ENCODE measurements at places on chromosomes 1 and 21. TPM values are rescaled to one million over a fixed set of nuclear protein-coding genes. Genes with fewer than 3 reads are reported as not detected.

- no peak overlapping the region for H3K4me3 ChIP-seq
- DNase-seq, result no peak
- no peak overlapping the region for H3K27ac ChIP-seq
- no peaks in the 10 kb centered on the region for H3K27me3 ChIP-seq
Observed at GRCh38 chr1:163523375-163524029, 201.7 kb downstream of the NUF2 start.

DNA sequence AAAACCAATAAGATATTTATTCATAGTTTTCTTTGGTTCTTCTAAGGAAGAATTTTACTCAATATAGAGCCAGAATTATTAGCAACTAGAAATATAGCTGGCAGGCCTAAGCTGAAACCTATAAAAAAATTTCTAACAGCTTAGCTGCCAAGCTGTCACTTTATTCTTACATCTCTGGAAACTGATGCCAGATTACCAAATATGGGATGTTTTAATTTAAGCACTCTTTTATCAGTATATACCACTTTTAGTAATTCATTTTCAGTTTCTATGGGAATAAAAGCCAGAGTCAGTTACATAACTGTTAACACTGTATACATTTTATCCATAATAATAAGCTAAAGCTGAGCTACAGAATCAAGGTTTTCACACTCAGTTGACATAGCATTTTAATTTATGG, 68.7 kb upstream of the MPC2 start:
- no peaks in the 10 kb centered on the region for H3K4me1 ChIP-seq
- no peaks in the 10 kb centered on the region for H3K27me3 ChIP-seq
- no peak for DNase-seq
- no peaks in the 10 kb centered on the region for H3K36me3 ChIP-seq
- H3K4me3 ChIP-seq, result no peak overlapping the region
- no peak overlapping the region for H3K27ac ChIP-seq

GRCh38 chr1:245742896-245743295, 588.1 kb downstream of the KIF26B start:
- H3K4me1 ChIP-seq, result no peaks in the 10 kb centered on the region
- no peaks in the 10 kb centered on the region for H3K36me3 ChIP-seq
- no peaks in the 10 kb centered on the region for H3K27me3 ChIP-seq
- H3K4me3 ChIP-seq, result no peak overlapping the region

DNA sequence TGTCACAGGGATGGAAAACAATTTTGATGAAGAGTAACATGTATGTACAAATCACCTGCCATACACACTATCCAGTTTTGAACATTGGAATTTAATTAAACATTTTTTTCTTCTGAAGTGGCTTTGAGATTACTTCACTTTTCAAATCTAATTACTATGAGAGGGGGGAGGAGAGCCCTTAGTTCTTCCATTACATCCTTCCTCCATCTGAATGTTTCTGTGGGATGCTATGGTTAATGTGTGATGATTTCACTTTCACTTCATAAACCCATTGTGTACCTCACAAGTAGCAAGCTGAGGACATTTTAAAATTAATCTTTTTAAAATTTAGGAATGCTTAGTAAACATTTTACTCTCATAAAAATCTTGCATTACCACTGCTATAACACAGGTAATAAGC, 156.9 kb downstream of the RUNX1 start:
- no peaks in the 10 kb centered on the region for H3K36me3 ChIP-seq
- peak; percentile 22 for DNase-seq
- H3K27me3 ChIP-seq, result no peaks in the 10 kb centered on the region
- no peak overlapping the region for H3K4me3 ChIP-seq
- H3K4me1 ChIP-seq, result peaks cover 59% of the 10 kb centered on the region
- H3K27ac ChIP-seq, result peak overlapping the region; percentile 2

DNA sequence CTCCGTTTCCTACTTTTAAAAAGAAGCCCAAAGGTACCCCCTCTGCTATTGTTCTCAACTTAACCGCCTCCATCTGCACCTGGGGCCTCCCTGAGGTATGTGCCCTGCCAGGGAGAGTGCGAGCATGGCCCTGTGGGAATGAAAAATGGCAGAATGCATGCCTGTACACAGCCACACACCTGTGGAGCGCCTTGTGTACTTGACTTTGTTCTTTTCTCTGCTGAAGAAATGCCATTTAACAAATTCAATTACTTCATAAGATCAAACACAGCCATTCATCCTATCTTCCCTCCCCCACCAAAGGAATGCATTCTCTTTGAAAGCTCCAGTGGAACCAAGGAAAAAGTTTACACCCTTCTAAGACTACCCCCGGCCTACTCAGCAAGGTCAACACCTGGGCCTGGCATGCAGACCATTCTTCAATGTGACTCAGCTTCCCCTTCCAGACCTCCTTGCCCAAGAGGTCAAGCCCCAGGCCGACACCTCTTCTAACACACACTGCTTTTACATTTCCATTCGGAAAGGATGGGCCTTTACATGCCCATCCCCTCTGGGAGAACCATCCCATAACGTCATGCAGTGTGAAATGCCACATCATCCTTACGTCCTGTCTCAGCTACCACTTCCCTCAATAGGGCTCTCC, 123.7 kb downstream of the SMYD2 start:
- no peaks in the 10 kb centered on the region for H3K4me1 ChIP-seq
- no peaks in the 10 kb centered on the region for H3K36me3 ChIP-seq
- no peak overlapping the region for H3K27ac ChIP-seq
- H3K27me3 ChIP-seq, result no peaks in the 10 kb centered on the region
- H3K4me3 ChIP-seq, result no peak overlapping the region

DNA sequence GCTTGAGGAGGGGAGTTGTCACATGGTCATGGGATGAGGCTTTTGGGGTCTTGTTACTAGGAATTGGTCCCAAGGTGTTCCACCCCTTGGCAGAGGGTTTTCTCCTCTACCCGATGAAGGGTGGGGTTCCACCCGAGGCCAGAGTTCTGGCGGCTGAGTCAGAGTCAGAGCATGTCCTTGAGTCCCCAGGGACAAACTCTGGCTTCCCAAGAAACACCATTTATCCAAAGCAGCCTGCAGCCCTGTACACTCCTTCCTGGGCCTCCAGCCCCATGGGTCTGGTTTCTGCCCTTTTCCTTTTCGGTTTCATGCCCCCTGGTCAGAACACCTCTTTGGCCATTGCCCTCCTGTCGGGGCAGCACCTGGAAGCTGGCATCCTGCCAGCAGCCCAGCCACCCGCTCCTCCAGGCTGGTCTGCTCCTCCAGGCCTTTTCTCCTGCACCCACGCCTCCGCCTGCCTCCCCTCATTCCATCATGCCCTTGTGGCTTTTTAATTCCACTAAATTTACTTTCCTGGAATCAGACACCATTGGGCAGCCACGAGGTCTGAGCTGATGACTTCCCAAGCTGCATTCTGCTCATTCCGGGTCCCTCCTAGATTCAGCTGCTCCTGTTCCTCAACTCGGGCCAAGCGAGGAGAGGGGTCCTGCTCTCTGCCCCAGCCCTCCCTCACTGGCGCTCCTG, 301.7 kb upstream of the VAMP3 start:
- H3K4me3 ChIP-seq, result no peak overlapping the region
- no peak overlapping the region for H3K27ac ChIP-seq
- H3K36me3 ChIP-seq, result no peaks in the 10 kb centered on the region
- no peaks in the 10 kb centered on the region for H3K27me3 ChIP-seq
- DNase-seq, result no peak
- no peaks in the 10 kb centered on the region for H3K4me1 ChIP-seq

- DNase-seq, result no peak
- peaks cover 4% of the 10 kb centered on the region for H3K4me1 ChIP-seq
- no peak overlapping the region for H3K27ac ChIP-seq
- H3K27me3 ChIP-seq, result no peaks in the 10 kb centered on the region
Observed at GRCh38 chr21:32962268-32962667, 63.5 kb upstream of the OLIG2 start.

GRCh38 chr1:236144446-236145150, 2.3 kb downstream of the GPR137B start:
- DNase-seq, result no peak
- peaks cover 18% of the 10 kb centered on the region for H3K4me1 ChIP-seq
- H3K4me3 ChIP-seq, result no peak overlapping the region
- H3K27ac ChIP-seq, result no peak overlapping the region
- H3K36me3 ChIP-seq, result no peaks in the 10 kb centered on the region

DNA sequence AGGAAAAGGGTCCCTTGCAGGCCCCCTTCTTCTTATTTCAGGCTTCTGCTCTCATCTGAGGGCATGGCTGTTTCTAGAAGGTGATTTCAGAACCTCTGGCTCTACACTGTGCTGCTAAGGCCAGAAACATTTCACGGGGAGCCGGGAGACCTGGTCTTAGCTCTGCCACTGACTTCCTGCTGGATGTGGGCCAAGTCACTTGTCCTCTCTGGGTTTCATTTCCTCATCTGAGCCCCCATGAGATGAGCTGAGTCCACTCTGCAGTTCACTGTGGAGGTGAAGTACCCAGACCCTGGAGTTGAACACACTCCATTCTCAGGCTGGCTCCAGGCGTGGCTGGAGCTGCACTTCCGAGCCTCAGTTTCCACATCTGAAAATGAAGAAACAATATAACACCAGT, 2.1 kb downstream of the PADI1 start:
- H3K27ac ChIP-seq, result no peak overlapping the region
- H3K4me3 ChIP-seq, result no peak overlapping the region
- peaks cover 4% of the 10 kb centered on the region for H3K27me3 ChIP-seq
- H3K4me1 ChIP-seq, result peaks cover 23% of the 10 kb centered on the region

DNA sequence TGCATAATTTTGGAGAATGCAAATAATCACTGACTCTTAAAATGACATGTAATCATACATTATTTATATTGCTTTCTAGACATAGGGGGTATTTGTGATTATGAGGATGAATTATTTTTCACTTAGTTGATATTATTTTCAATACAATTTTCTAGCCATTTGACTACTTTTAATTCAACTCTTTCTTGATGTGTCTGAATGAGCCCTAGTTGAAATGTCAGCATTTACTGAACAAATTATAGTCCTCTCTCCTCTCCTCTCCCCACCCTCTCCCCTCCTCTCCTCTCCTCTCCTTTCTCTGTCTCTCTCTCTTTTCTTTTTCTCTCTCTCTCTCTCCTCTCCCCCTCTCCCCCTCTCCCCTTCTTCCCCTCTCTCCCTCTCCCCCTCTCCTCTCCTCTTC, 194.6 kb downstream of the GPR52 start:
- no peak for DNase-seq
- H3K27ac ChIP-seq, result no peak overlapping the region
- no peaks in the 10 kb centered on the region for H3K27me3 ChIP-seq
- H3K4me1 ChIP-seq, result no peaks in the 10 kb centered on the region
- H3K4me3 ChIP-seq, result no peak overlapping the region
- no peaks in the 10 kb centered on the region for H3K36me3 ChIP-seq

- no peak for DNase-seq
- no peak overlapping the region for H3K27ac ChIP-seq
- peaks cover 32% of the 10 kb centered on the region for H3K4me1 ChIP-seq
- no peaks in the 10 kb centered on the region for H3K36me3 ChIP-seq
- H3K4me3 ChIP-seq, result no peak overlapping the region
Observed at GRCh38 chr21:44880405-44881197, 7.1 kb upstream of the PTTG1IP start.

GRCh38 chr21:37871121-37871862, 45.0 kb downstream of the KCNJ6 start:
- H3K27ac ChIP-seq, result no peak overlapping the region
- no peak for DNase-seq
- H3K4me3 ChIP-seq, result no peak overlapping the region
- H3K27me3 ChIP-seq, result no peaks in the 10 kb centered on the region

DNA sequence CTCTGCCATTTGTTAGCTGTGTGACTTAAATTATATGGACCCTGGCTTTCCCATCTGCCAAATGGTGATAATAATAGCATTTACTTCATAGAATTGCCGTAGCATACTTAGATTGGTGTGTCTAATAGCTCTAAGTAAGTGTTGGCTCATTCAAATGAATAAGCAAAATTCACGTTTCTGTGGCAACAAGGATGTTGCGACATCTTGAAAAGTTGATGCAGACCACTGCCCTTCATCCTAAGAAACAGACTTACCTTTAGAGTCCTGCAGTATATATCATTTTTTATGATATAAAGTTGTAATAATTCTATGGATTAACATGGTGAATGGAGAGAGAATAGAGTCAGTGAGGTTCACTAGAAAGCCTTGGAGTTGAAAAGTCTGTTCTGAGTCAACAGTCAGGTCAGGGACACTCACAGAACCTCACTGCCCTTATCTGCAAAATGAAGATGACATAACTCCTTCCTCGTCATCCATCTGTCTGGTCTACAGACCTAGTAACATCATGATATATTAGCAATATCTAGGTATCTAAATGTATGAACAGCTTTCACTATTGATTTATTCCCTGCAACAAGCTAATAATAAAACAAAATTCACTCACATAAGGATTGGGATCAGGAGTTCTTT, 167.3 kb upstream of the C8B start:
- no peak overlapping the region for H3K4me3 ChIP-seq
- DNase-seq, result no peak
- no peaks in the 10 kb centered on the region for H3K4me1 ChIP-seq
- no peaks in the 10 kb centered on the region for H3K36me3 ChIP-seq
- H3K27me3 ChIP-seq, result no peaks in the 10 kb centered on the region

Gene RASSF5
- polyA plus RNA-seq, result 298 TPM

Measured in CD4-positive, alpha-beta memory T cell (primary cell).